ENCODE measurements at places on chromosomes 2 and 18.

DNA sequence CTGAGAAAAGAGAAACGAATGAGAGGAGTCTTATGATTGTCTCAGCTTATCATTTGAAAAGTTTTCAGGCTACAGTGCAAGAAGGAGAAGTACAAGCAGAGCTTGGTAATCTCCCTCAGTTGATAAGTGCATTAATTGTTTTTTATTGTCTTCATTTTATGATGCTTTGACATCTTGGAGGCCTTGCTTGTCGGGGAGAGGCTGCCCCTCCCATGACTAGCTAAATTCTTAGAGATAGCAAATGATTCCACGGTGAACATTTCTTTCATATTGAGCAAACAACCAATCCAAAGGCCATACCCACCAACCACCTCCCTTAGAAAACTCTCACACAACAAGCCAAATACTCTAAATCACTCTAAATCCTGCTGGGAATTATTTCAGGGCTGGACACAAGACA lies 39.8 kb downstream of the GDF7 start:
- DNase-seq = no peak

DNA sequence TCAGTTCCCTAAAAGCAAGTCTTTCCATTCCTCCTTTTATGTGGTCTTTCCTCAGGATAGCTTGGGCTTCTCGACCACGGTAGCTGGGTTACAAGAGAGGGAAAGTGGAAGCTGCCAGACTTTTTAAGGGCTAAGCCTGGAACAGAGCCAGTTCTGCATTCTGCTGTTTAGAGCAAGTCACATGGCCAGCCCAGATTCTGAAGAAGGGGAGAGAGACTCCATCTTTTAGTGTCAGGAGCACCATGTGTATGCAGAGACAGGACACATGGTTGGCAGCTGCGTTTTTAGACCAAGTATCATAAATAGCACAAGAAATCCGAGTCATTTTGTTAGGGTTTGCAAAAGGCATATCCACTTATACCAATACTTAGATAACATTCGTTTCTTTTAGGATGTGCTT lies 4.7 kb downstream of the HMSD start:
- DNase-seq = no peak

DNA sequence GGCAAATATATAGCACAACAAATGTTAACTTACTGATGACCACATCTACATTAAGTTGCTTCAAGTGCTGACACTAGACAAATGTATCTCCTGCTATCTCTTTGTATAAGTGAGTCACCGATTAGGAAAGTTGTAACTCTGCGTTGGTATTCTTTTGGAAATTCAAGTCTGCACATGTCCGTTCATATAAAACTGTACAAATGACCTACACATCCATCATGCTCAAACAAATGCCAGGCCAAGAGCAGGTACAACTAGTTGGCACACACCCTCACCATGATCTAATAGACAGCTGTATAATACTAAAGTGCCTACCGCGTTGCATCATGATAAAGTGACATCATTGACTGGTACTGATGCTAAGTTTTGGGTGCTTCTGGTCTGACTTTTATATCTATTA lies 141.1 kb downstream of the RBMS1 start:
- no peak for DNase-seq

GRCh38 chr18:49275448-49275847 lies 185.0 kb downstream of the DYM start:
- DNase-seq = no peak

DNA sequence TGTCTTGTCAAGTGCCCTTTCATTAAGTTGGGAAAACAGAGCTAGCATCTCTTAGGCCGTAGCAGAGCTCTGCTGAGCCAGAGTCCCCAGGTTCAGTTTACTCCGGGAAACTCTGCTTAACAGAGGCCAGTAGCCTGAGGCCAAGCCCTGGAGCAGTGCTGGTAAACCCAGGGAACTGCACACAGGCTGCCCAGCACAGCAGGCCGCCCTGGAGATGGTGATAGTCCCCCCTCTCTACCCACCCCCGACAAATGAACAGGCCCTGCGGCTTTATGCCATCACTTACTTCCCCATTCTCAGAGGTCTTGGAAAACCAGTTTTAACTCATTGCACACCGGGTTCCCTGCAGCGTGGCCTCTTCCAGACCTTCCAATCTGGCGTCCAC lies 3.5 kb downstream of the CNNM4 start:
- no peak for DNase-seq

GRCh38 chr2:148552675-148553331 lies 91.7 kb upstream of the EPC2 start:
- DNase-seq = no peak

DNA sequence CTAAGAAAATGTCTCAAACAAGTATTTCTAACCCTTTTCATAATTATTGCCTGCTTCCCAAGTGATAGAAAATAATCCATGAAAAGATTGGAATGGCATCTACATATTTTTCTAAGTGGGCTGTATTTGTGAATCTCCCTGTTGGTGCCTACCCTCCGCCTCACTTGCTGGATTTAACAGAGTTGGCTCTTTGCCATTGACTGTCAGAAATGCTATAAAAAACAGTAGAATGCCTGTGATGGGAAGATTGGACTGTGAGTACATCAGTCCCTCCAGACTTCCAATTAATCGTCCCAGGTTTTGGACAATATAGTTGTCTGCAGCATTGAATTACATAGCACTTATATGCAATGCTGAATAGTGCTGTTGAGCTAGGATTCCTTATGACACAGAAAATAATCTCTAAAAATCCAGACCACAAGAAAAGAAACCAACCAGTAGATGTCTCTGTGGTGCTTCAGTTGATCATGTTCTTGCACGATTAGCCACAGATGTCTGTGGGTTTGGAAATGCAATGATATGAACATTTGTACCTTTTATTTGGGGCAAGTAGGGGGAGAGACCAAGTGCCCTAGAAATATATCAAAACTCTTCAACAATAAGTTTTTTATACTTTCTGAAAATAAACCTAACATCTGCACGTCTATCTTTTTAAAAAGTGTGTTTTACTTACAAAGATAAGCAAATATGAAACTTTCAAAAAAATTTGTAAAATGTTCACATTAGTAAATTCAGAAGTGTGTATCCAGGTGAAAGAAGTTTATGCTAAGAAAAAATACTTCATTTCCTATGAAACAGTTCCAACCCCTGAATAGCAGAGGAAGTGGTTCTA lies 88.5 kb downstream of the DYNAP start:
- no peak for DNase-seq

- DNase-seq = no peak
Observed at GRCh38 chr2:2096803-2097464, 234.1 kb downstream of the MYT1L start.

- no peak for DNase-seq
Observed at GRCh38 chr2:43224571-43225092, 1.8 kb downstream of the ZFP36L2 start.

DNA sequence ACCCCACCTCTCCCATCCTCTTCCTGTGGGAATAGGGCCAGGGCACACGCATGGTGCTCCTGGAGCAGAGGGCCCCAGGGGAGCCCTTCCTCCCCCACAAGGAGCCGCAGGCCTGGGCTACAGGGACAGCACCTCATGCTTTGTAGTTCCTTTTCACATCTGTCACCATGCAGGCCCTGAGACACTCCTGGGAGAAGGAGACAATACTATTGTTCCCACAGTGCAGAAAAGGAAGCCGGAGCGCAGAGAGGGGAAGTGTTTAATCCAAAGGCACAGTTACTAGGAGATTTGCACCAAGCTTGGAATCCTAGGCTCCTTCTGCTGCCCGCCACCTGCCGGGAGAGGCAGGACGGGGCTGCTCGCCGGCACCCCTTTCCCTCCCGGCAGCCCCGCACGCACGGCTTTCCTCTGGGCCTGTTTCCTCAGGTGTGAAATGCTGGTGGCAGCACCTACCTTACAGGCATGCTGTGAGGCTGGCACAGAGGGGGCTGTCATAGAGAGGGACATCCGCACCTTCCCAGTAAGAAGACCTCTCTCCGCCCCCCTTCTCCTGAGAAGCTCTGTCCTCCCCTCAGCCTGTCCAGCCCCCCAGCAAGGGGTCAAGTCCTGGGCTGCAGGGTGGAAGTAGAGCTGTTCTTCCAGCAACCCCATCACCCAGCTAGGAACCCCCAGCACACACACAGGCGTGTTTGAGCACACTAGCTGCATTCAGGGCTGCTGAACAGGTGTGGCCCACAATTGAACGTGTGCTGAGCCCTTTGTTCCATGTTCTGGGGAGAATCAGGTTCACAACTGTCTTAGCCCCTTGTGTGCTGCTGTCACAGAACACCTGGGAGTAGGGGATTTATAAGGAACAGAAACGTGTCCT lies 62.6 kb downstream of the SMAD7 start:
- no peak for DNase-seq

DNA sequence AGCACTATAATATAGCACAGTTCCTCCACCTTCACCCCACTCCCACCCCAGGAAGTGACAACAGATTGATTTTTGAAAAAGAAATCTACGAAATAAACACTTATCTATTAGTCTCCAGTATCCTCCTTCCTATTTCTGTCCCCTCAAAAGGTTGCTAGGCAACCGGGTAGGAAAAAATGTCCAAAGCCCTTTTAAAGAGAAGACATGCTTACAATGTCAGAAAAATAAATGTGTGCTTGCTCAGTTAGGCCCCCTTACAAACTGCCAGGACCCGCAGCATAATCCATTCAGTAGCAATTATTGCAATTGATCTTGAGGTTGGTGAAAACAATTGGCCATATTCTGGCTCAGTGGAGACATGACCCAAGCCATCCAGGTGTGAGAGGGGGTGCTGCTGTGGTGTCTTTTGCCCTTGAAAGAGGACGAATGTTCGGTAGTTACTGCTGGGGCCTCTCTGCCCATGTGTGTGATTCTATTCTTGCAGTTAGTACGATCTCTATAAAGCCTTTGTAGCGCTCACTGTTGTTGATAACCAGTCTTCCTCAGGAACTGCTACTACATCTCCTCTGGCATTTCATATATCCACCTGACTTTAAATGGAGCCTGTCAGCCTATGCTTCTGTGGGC lies 144.3 kb downstream of the MYO3B start:
- no peak for DNase-seq

- DNase-seq = no peak
Observed at GRCh38 chr2:195181059-195181705, 475.8 kb upstream of the SLC39A10 start.

- no peak for DNase-seq
Observed at GRCh38 chr2:224479826-224480225, 77.9 kb upstream of the FAM124B start.

DNA sequence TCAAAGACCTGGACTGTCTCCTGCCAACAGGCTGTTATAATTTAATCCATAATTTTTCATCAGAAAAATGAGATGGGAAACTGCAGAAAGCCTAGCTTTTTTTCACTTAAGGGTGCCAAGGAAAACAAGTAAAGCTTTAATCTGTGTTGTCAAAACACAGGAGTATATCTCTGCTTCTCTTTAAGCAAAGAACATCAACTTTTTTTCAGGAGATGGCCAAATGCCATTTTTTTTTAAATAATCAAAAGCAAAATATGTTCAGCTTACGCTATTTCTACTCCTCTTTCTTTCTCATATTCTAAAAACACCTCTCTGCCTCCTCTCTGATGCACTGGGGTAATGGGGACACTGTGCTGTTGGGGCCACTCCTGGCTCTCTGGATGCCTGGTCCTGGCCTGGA lies 73.1 kb upstream of the NXPH2 start:
- DNase-seq = no peak

Data from GM12864 (cell line).